ENCODE measurements at places on chromosomes 5 and 9. TPM values are rescaled to one million over a fixed set of nuclear protein-coding genes. Genes with fewer than 3 reads are reported as not detected.

The WDR38 gene
- not detected for total RNA-seq

The SNCAIP gene
- total RNA-seq = not detected

The TMEM203 gene
- 44.5 TPM for total RNA-seq

The MAST4 gene
- total RNA-seq = 2.3 TPM

GRCh38 chr9:121721058-121721350, 69.6 kb downstream of the DAB2IP start:
- no peaks in the 10 kb centered on the region for H3K27me3 ChIP-seq
- no peak for DNase-seq
- H3K4me1 ChIP-seq = no peaks in the 10 kb centered on the region
- H3K4me3 ChIP-seq = no peak overlapping the region
- H3K36me3 ChIP-seq = no peaks in the 10 kb centered on the region

DNA sequence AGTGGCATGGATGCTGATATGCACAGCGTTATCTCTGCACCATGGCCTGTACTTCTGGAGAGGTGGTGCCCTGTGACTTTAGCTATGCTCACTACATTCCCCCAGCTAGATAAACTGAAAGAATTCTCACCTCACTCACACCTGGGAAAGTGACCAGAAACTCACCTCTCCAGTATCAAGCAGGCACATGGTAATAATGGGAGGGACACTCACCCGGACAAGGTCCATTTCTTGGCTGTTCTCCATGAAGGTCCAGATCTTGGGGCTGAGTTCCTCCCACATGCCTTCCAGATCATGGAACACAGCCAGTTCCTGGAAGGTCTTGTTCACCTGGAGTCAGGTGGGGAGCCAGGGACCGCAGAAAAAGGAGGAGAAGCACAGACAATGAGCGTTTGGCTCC, 72.8 kb downstream of the NIPSNAP3B start:
- no peak overlapping the region for H3K27ac ChIP-seq
- DNase-seq = no peak
- H3K4me1 ChIP-seq = peaks cover 19% of the 10 kb centered on the region
- no peak overlapping the region for H3K4me3 ChIP-seq
- no peaks in the 10 kb centered on the region for H3K36me3 ChIP-seq
- H3K27me3 ChIP-seq = no peaks in the 10 kb centered on the region

DNA sequence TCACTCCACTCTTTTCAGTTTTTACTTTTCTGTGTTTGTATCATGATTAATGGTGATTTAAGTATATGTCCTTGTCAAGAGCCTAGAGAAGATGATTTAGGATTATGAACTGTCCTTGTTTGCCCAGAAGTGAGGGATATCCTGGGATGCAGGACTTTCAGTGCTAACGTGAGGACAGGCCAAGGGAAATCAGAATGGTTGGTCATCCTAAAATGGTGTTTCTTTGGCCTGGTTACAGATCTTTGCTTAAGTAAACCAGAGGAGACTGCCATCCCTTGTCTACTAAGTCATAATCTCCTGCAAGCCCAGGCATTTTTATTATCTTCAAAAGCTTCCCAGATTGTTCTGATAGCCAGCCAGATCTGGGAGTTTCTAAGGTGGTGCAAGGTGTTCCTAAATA, 22.3 kb upstream of the DPYSL3 start:
- DNase-seq = no peak
- H3K27me3 ChIP-seq = no peaks in the 10 kb centered on the region
- H3K27ac ChIP-seq = no peak overlapping the region
- peaks cover 43% of the 10 kb centered on the region for H3K4me1 ChIP-seq
- H3K36me3 ChIP-seq = no peaks in the 10 kb centered on the region

DNA sequence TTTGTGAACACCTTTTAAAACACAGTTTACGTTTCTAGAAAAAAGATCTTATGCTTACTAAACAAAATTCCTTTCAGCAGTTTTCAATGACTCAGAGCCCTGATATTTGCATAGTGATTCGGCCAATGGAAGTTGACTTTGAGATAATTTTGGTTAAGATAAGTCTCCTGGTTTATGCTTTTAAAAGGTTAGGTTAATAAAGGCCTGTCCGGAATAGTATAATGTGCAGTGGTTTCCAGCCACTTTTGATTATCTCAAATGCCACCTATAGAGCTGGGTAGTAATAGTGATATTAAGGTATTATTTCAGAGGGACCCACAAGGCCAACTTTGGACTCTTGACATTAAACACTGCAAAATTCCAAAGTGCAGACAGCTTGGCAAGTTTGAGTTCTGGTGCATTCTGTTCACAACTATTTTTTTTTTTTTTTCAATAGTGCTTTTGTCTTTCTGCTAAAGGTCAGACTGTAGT, 86.1 kb downstream of the F2RL2 start:
- H3K4me1 ChIP-seq = no peaks in the 10 kb centered on the region
- no peak for DNase-seq
- H3K4me3 ChIP-seq = no peak overlapping the region
- no peaks in the 10 kb centered on the region for H3K27me3 ChIP-seq

DNA sequence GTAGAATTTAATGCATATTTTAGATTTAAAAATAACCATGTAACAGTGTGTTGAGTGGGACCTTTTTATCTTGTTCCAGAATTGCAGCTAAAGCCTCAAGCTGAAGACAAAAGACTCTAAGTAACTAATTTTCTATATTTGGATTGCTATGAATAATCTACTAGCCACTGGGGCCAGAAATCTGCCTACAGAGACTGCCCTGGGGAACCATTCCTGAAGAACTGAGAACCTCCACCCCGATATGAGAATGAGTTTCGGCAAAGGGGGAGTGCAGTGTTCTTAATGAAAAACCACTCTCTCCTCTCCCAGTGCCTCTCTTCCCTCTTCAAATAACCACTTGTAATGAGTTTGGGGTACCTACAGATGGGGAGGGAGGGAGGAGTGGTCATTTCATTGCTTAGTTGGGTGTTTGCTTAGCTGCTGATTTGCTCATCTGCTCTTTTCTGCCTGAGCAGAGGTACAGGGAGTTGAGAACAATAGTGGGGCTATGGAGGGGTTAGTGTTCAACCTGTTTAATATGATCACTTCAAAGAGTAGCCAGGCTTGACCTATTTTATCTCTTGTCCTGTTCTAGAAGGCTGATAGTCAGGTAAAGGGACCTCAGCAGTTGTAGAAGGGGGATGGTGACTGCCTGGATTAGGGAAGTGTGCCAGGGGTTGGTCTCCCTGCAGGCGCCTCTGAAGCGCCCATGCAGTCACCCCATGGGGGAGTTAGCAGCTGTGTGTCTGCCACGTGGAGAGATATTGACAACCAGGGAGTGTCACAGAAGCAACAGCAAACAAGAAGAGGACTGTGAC, 47.7 kb downstream of the ATG10 start:
- H3K36me3 ChIP-seq = no peaks in the 10 kb centered on the region
- no peaks in the 10 kb centered on the region for H3K27me3 ChIP-seq
- H3K27ac ChIP-seq = no peak overlapping the region
- no peak for DNase-seq

DNA sequence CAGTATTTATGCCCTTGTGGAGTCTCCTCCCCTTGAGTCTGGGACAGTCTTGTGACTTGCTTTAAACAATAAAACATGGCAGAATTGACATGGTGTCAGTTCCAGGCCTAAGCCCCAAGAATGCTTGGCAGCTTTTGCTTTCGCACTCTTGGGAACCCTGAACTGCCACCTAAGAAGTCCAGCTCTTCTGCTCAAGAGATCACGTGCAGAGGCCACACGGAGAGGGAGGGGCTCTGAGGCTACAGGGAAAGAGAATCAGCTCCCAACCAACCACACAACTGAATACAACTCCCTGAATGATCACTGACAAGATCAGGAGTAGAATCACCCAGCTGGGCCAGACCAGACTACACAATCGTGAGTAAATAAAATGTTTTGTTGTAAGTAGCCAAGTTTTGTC, 97.6 kb downstream of the MED27 start:
- no peaks in the 10 kb centered on the region for H3K4me1 ChIP-seq
- DNase-seq = no peak
- H3K27me3 ChIP-seq = no peaks in the 10 kb centered on the region
- no peak overlapping the region for H3K4me3 ChIP-seq

GRCh38 chr9:25703701-25704357, 25.6 kb upstream of the TUSC1 start:
- DNase-seq = no peak
- H3K4me1 ChIP-seq = no peaks in the 10 kb centered on the region
- H3K36me3 ChIP-seq = no peaks in the 10 kb centered on the region
- no peaks in the 10 kb centered on the region for H3K27me3 ChIP-seq

DNA sequence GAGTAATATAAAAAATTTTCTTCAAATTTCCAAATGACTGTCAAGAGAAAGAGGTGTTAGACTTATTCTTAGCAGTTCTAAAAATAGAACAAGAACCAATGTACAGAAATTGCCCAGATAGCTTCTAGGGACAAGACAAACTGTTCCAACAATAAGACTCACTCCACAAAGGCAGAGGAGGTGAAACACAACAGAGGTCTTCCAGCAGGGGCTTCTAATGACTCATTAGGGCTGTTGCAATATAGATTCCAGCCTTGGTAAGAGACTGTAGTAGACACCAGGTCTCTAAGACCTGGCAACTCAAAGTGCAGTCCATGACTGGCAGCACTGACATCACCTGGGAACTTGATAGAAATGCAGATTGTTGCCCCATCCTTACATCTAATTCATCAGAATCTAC, 134.6 kb upstream of the VLDLR start:
- no peaks in the 10 kb centered on the region for H3K27me3 ChIP-seq
- H3K4me3 ChIP-seq = no peak overlapping the region
- H3K4me1 ChIP-seq = no peaks in the 10 kb centered on the region
- DNase-seq = no peak
- no peak overlapping the region for H3K27ac ChIP-seq
- no peaks in the 10 kb centered on the region for H3K36me3 ChIP-seq

DNA sequence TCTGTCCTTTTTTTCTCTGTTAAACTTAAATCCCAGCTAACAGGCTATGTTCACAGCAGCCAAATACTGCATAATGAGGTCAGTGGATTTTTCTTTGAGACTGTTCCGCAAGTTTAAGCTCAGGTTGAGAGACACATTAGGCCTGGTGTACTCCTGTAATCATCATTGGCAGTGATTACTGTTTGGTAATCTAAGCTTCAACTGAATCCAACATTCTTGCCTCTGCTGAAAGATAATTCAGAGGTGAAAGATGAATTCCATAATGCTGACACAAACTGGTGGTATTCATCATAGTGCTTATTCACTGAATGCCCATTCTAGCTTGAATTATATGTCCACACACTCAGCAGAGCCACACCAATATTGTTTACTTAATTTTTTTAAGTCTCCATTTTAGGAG, 108.5 kb downstream of the NFIB start:
- no peak overlapping the region for H3K27ac ChIP-seq
- DNase-seq = no peak
- peaks cover 7% of the 10 kb centered on the region for H3K4me1 ChIP-seq
- no peaks in the 10 kb centered on the region for H3K36me3 ChIP-seq
- no peaks in the 10 kb centered on the region for H3K27me3 ChIP-seq
- H3K4me3 ChIP-seq = no peak overlapping the region

DNA sequence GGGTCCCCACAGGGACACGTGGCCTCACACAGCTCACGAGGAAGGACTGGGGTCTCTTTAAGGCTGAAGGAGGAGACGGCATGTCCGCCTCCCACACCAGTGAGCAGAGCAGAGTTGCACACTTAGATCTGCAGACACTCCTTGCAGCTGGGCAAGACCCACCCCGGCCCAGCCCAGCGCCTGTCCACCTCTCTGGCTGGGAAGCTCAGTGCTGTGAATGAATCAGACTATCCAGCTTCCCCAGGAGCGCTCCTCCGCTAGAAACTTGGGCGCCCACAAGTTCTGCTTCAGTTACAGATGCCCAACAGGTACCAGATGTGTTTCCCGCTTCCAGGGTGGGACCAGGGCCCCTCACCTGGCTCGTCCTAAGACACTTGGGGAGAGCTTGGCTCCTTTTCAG, 78.9 kb downstream of the NSUN2 start:
- H3K4me3 ChIP-seq = no peak overlapping the region
- no peaks in the 10 kb centered on the region for H3K27me3 ChIP-seq
- DNase-seq = no peak
- no peak overlapping the region for H3K27ac ChIP-seq
- H3K36me3 ChIP-seq = no peaks in the 10 kb centered on the region

DNA sequence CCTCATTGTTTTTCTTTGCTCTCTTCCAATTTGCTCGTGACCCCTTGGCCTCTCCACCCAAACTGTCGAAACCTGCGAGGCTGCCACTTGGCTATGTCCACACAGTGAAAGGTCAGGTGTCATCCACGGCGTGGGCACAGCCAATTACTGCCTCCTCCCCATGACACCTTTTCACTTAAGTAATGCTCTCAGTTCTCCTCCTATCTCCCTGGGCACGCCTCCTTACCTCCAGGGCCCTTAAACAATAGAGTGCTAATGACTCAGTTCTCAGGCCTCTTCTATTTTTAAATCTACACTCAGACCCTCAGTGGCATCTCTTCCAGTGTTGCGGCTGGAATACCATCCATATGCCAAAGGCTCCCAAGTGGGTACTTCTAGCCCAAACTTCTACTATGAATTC, 256.8 kb downstream of the ROR2 start:
- DNase-seq = no peak
- H3K36me3 ChIP-seq = no peaks in the 10 kb centered on the region
- H3K27me3 ChIP-seq = no peaks in the 10 kb centered on the region
- H3K27ac ChIP-seq = no peak overlapping the region
- H3K4me3 ChIP-seq = no peak overlapping the region

DNA sequence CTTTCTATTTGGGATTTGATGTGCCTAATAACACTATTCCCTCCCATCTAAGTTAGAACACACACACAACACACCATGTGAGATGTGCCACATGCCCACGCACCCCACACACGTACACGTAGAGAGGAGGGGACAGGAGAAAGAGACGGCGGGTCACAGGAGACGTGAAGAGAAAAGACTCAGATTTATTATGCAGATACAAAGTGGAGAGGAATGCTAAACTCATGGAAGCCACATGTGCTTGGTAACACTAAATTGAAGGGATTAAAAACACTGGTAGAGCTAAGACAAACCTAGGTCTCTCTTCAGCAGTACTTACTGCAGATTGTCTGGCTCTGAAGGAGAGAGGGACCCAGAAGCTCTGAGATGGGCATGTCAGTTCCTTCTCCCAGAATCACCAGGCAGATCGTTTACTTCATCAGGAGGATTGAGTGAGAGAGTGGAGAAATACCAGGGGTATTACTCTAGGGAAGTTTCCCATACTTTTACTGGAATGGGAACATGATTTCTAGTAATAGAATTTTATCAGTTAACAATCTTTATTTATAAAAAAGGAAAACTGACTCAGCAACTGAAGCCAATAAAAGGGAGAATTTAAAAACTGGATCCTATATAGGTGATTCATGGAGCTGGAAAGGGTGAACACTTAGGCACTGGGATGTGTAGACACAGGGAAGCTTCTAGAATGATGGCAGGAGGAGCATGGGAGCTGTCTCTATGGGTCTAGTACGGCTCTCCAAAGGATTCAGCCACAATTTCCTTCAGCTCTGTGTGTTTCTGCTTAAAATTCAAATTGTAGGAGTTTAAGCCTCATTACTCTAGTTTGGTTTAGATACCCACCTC, 139.4 kb downstream of the MACIR start:
- DNase-seq = no peak
- H3K27ac ChIP-seq = no peak overlapping the region
- no peaks in the 10 kb centered on the region for H3K4me1 ChIP-seq
- H3K27me3 ChIP-seq = no peaks in the 10 kb centered on the region
- no peaks in the 10 kb centered on the region for H3K36me3 ChIP-seq

- no peaks in the 10 kb centered on the region for H3K36me3 ChIP-seq
- H3K27me3 ChIP-seq = no peaks in the 10 kb centered on the region
Observed at GRCh38 chr9:35599763-35600604, 5.1 kb upstream of the TESK1 start.

All from SJSA1 (cell line).